ENCODE measurements at places on chromosomes 11 and 22. TPM values are rescaled to one million over a fixed set of nuclear protein-coding genes. Genes with fewer than 3 reads are reported as not detected.

DNA sequence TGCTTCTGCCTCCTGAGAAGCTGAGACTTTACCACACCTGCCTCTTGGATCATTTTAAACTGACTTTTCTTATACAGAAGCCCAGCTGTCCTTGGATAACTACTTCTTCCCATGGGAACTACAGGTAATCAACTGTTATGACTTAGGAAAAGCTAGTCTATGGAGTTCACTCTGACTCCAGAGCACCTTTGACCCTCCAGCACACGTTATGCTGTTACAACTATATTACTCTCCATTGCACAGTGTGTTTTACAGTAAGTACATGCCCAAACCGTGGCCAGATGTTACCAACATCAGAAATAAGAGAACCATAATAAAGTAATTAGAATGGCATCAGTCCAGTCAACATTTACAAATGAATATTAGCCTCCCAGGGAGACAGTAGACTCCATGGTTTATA, 21.3 kb upstream of the TSG101 start:
- DNase-seq, result no peak

GRCh38 chr11:46896719-46897406, 21.5 kb downstream of the LRP4 start:
- DNase-seq, result no peak

- peak; percentile 16 for DNase-seq
These were observed 6.8 kb upstream of the OMP start for GRCh38 chr11:77095551-77096490.

DNA sequence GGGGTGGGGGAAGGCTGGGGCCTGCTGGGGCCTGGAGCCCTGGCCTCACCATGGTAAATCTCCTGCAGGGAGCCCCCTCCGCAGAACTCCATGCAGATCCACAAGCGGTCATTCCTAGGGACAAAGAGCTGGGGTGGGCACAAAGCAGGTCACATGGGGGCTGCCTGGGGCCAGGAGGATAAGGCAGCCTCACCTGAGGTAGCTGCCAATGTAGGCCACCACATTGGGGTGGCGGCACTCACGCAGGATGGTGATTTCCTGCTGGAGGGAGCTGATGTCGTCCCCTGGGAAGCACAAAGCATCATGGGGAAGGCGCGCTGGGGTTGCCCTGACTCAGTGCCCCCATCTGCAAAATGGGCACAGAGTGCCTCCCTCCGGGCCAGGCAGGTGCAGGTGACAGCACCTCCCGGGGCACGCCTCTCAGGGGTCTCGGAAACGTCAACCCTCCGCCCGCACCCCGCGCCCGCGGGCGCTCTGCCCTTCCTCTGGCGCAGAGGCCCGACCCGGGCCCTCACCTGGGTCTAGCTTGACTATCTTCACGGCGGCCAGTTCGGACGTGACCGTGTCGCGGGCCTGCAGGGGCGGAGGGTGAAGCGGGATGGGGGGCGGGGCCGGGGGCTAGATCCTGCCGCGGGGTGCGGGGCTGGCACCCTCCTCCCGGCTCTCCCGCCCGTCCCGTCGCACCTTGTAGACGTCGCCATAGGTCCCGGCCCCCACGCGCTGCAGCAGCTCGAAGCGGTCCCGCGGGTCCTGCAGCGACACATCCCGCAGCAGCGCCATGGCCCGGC, 450 bp downstream of the MAP4K2 start:
- no peak for DNase-seq

- DNase-seq, result no peak
These were observed 61.6 kb downstream of the STK33 start for GRCh38 chr11:8532475-8532874.

DNA sequence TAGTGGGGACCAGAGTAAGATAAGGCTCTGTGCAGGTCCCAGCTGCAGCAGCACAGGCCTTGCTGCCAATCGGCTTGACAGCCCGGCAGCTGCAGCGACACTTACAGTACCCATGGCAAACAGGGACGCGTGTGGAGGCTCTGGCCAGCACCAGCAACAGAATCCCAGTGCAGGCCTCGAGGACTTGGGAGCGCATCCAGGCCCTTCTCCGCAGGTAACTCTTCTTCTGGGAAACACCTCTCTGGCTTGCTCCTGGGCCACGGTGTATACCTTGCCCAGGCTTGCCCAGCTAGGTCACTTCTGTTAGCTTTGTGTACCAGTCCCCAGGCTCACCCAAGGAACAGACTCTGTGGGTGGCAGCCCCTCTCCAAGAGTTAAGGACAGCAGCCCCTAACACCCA, 126.7 kb downstream of the CTTN start:
- DNase-seq, result peak; percentile 26

DNA sequence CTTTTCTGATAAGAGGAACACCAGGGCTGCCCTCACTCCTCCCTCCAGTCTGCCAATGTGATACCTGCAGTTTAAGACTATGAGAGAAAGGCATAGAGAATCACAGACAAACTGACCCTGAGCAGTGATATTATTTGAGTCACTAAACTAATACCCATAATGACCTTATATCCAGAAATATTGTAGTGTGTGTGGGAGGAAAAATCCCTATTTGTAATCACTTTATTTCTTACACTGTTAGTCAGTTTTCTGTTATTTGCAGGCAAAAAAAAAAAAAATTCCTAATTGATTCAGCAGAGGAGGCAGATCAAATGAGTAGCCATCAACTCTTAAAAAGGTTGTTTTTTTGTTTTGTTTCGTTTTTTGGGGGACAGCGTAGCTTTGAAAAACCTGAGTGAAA, 82.5 kb downstream of the MAML2 start:
- DNase-seq, result no peak

DNA sequence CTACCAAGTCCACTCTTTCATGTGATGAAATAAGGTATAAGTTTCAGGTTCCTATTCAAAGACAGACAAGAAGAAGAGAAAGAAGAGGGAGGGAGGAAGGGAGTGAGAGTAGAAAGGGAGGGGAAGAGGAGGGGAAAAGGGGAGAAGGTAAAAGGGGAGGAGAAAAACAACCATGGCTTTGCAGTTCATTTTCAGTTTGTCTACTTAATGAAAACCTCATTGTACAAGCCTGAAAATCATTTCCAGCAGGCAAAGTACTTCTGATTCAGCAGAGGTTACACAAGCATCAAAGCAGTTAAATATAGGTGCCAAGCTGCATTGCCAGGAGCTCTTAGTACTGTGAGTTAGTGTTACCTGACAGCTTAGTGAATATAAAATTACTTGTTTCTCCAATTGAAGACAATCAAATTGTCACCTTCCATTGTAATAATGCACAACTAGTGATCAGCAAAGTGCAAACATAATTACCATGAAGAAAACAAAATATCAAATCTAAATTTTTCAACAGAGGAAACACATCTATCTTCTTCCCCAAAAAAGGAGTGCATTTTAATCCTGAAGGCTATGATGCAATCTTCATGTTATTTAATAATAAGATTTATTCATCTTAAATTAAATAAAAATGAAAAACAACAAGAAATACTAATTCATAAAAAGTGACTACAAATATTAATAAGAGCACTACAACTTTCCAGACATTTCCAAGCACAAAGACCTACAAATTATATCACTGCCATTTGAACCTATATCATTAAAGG, 8.2 kb downstream of the SOX6 start:
- DNase-seq, result no peak

DNA sequence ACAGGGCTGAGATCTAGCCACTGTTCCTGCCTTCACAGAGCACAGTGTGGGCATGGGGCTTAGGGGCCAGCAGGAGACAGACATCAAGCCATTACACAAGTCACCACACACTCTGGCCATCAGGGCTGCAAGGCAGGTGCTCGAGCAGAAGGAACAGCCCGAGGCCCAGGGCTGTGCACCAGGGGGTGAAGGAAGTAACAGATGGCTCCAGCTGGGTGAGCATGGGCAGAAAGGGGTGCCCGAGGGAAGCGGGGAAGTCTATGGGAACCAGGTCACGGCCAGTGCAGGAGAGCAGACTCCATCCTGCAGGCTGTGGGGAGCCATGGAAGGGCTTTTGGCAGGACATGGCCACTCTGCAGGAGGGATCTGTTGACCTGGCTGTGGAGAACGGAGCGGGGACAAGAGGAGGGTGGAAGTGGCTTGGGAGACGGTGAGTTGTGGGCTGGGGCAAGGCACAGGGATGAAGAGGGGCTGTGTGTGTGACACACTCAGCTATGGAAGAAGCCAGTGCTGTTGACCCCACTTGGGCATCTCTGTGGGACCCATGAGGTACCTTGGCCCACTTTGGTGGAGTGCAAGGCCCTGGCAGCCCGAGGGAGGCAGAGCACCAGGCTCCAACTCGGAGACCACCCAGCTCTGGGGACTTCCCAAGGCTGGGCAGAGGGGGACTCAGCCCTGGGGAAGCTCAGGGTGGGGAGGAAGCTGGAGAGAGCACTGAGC, 3.6 kb downstream of the C11orf68 start:
- DNase-seq, result no peak

DNA sequence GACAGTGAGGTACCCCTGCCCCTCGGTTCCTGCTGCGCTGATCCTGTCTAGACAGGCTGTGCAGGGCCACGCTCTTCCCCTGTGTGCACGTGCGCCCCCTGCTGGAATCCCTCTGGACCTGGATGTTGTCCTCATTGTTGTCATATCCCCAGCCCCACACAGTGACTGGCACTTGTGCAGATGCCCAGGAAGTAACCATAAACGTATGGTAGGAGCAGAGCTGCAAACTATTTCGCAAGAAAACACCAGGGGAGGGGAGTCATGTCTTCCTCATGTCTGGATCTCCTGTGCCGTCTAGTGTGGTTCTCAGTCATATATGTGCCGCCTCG, 114.7 kb downstream of the CRYBB2 start:
- DNase-seq, result peak; percentile 55

DNA sequence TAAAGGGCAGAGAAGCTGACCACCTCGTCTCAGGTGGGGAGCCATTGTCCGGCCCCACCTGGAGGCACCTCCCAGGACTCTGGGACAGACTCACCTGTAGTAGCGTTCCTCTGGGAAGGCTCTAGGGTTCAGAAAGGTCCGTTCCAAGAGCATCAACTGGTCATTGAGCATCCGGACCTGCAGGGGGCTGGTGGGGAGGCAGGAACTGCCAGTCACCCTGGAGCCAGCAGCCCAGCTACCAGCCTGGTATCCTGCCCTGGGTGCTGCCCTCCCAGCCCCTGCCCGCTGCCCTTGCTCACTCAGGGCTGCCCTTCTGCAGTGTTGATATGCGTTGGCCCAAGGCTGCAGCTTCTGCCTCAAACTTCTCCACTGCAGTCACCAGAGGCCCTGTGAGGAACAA, 4.7 kb downstream of the SAC3D1 start:
- no peak for DNase-seq

DNA sequence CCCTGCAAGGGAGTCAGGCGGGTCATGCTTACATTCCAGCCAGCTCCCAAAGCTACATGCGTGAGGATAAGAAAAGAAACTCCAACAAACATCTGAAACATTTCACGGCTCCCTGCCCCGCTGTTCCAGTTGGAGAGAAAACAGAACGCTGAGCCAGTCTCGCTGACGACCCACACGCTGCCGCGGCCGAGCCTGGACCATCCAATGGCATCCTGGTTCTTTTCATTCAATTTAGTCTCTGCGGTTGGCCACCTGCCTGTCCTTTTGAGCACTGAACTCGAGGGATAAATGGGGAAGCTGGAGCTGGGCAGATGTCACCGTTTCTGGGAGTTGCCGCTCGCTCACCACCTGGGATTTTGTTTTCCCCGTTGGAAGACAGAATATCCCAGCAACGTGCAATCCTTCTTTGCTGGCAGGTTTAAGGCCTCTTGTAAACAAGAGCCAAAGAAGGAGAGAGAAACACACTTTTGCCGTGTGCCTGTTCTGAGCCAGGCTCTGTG, 45.3 kb upstream of the SHISAL1 start:
- peak; percentile 62 for DNase-seq

DNA sequence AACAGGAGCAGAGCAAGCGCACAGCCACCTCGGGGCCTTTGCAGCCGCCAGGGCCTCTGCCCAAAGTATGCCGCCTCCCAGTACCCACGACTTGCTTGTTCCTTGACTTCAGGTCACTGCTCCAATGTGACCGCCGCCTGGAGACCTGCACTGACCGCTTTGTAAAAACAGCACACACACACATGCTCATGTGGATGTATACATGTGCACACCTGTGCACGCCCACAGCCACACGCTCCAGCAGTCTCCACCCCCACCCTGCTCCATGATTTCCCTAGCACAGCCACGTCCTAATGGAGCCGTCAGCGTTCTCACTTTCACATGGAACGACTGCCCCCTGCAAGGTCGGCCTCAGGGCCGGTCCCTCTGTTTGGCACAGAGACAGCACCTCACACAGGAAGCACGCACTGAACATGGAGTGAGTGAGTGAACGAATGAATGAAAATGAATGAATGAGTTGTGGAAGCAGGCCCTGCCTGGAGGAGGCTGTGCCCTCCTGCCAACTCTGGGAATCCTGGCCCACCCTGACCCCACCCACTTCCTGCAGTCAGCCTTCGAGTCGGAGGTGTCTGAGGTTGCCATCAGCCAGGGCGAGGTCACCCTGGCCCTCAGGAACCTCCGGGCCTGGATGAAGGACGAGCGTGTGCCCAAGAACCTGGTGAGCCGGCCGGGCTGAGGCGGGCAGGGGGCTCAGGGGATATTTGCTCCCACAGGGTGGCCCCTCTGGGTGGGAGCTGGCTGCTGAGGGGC, 8.0 kb downstream of the ALDH3B1 start:
- DNase-seq, result no peak

DNA sequence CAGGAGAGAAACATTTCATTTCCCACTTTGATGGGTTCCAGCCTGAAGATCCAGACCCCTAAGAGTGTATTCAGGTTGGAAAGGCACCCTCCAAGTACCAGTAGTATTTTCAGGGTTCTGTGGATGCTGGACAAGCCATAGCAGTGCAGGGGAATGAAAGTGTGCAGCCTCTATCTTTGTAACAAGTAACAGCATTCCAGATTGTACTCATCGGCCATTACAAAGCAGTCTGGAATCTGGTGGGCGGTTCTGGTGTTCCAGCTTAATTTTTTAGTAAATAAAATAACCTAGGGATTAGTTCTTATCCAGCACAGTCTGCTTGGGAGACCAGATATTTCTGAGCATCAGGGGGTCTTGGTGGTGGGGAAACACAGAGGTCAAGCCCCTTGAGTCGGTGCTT, 22.6 kb downstream of the APLNR start:
- DNase-seq, result no peak

- no peak for DNase-seq
These were observed 237.8 kb downstream of the TBC1D22A start for GRCh38 chr22:47000256-47000655.

GRCh38 chr22:40878922-40879321, 17.0 kb upstream of the DNAJB7 start:
- no peak for DNase-seq

The F2 gene
- total RNA-seq, result not detected

The ART1 gene
- 0.52 TPM for total RNA-seq

The ELF5 gene
- not detected for total RNA-seq

The P2RY2 gene
- 19.7 TPM for total RNA-seq

The KIF18A gene
- total RNA-seq, result 0.37 TPM

The SYT12 gene
- total RNA-seq, result 0.37 TPM

The RPUSD4 gene
- 40.0 TPM for total RNA-seq

The MEI1 gene
- 0.57 TPM for total RNA-seq
